ENCODE measurements at places on chromosomes 2 and 18. TPM values are rescaled to one million over a fixed set of nuclear protein-coding genes. Genes with fewer than 3 reads are reported as not detected.

Gene CD28
- 0.23 TPM for total RNA-seq

DNA sequence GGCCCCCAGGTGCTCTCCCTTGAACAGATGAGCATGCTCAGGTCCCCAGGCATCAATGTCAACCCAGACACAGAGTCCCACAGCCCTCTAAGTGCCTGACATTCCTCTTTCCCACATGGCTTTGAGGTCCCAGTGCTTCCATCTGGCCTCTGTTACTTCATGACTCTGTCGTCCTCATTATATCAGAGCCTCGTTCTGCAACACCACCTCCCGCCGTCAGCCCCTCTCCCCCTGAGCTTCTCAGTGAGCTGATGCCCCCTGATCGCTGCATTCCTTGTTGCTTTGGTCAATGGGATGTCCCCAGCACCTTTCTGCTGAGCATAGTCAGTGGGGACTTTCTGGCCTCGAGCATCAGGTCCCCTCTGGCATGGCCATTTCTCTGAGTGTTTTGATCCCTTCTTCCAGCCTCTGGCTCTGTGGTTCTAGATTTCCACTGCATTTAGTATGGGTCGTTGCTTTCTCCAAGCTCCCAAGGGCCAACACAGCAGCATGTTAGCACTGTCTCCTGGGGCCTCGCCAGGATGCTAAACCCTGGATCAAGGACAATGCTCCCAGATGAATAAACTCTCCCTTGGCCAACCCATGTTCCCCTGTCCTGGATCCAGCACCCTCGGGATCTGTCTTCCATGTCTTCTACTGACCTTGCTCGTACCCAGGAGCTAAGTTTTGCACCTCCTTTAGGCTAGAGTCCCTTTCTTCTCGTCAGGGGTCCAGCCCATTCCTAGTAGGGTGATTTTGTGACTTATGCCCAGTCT lies 143.2 kb upstream of the TWIST2 start:
- DNase-seq: no peak
- no peak overlapping the region for H3K4me3 ChIP-seq
- H3K36me3 ChIP-seq: no peaks in the 10 kb centered on the region

- H3K27me3 ChIP-seq: no peaks in the 10 kb centered on the region
- no peak overlapping the region for H3K27ac ChIP-seq
- H3K4me3 ChIP-seq: no peak overlapping the region
- no peaks in the 10 kb centered on the region for H3K4me1 ChIP-seq
Observed at GRCh38 chr2:178241844-178242551, 47.7 kb downstream of the OSBPL6 start.

DNA sequence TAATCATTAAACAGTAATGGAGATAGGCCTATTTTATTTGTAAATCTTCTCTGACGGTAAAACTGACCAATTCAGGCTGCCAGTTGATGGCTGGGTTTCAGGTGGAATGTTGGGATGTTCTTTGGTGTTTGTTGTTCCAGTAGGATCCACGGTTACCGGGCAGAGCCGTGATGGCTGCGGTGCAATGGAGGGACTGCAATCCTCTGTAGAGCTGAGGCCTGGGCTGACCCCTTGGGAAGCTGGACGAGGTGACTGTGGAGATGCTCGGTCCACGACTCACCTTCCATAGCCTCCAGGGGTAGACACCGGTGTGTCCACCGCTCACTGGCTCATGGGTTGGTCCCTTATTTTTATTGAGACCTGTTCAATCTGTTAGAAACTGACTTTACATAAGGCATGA lies 42.5 kb downstream of the ZNF519 start:
- no peak overlapping the region for H3K27ac ChIP-seq
- no peak for DNase-seq
- no peaks in the 10 kb centered on the region for H3K36me3 ChIP-seq
- H3K4me1 ChIP-seq: no peaks in the 10 kb centered on the region
- no peak overlapping the region for H3K4me3 ChIP-seq

DNA sequence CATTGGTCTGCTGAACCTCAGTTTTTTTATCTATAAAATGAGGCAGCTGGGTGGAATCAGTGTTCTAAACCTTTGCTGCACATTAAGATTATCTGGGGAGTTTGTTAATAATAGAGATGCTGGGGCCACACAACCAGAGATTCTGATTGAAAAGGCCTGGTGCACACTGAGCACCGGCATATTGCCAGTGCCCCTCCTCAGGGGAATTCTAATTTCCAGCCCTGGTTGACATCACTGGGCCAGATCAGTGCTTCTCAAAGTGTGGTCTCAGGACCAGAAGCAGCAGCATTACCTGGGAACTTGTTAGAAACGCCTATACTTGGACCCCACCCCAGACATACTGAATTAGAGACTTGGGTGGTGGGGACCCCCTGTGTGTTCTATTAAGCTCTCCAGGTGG lies 112.5 kb downstream of the SETBP1 start:
- H3K36me3 ChIP-seq: no peaks in the 10 kb centered on the region
- no peaks in the 10 kb centered on the region for H3K27me3 ChIP-seq
- peaks cover 4% of the 10 kb centered on the region for H3K4me1 ChIP-seq
- H3K27ac ChIP-seq: no peak overlapping the region

DNA sequence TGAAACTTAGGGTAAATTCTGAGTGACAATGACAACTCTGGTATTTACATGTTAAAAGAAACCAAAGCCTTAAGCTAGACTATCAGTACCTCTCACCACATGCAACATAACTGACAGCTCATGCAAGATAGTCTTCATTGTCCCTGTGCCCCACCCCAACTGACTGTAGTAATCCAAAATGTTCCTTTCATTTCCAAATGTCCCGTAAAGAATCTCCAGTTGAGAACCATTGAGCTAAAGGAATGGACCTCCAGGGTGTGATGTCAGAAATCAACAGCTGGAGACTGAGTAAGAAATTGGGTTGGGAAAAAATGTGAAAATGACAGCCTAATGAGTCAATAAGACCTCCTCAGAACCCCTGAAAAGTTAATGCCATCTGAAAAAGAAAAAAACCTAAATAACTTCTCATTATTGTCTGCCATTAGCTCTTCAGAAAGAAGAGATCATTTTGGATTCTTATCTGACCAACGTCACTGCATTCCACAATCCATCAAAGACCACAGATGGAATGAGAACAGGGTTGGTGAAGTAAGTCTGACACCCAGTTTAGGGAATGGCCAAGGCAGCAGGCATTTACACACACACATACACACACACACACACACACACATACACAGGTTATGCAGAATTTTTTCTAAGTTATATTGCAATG lies 51.7 kb upstream of the ACVR2A start:
- no peaks in the 10 kb centered on the region for H3K36me3 ChIP-seq
- no peak for DNase-seq
- H3K27me3 ChIP-seq: no peaks in the 10 kb centered on the region
- no peak overlapping the region for H3K27ac ChIP-seq

Gene ALK
- not detected for total RNA-seq

Gene RGPD3
- 0.21 TPM for total RNA-seq

DNA sequence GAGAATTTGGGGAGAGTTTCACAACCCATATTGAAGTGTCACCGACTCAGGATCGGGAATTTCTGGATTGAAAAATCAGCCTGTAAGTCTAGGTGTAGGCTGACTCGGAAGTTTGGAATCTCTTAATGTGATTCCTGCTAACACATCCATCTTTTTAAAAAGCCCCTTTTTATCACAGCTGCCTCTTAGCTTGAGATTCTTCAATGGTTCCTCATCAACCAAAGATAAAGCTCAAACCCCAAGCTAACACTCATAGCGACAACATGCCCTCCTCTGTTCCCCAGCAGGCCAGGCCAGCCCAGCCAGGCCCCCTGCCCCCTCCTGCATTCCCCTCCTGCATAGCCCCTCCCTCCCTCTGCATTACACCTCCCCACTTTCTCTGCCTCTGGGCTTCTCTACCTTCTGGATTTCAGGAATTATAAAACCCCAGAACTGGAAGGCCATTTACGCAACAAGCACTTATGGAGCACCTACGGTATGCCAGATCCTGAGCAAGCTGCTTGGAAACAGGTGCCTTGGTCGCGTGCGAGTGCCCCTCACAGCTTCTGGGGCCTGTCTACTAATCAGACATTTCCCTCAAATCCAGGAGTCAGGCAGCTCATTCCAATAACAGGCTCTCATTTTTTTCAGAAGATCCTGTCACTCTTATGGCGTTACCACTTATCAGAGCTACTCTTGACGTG lies 63.4 kb downstream of the EMX1 start:
- H3K27ac ChIP-seq: no peak overlapping the region
- DNase-seq: no peak
- no peaks in the 10 kb centered on the region for H3K27me3 ChIP-seq
- H3K4me3 ChIP-seq: no peak overlapping the region

- no peak overlapping the region for H3K4me3 ChIP-seq
- DNase-seq: no peak
- H3K27me3 ChIP-seq: no peaks in the 10 kb centered on the region
- no peak overlapping the region for H3K27ac ChIP-seq
Observed at GRCh38 chr2:53886406-53887280, 26.9 kb upstream of the GPR75 start.

- DNase-seq: no peak
- no peak overlapping the region for H3K4me3 ChIP-seq
- H3K4me1 ChIP-seq: peaks cover 36% of the 10 kb centered on the region
- H3K27ac ChIP-seq: peak overlapping the region; percentile 11
- no peaks in the 10 kb centered on the region for H3K27me3 ChIP-seq
Observed at GRCh38 chr2:224892574-224893204, 149.6 kb downstream of the DOCK10 start.

Gene GPBAR1
- total RNA-seq: 0.13 TPM

DNA sequence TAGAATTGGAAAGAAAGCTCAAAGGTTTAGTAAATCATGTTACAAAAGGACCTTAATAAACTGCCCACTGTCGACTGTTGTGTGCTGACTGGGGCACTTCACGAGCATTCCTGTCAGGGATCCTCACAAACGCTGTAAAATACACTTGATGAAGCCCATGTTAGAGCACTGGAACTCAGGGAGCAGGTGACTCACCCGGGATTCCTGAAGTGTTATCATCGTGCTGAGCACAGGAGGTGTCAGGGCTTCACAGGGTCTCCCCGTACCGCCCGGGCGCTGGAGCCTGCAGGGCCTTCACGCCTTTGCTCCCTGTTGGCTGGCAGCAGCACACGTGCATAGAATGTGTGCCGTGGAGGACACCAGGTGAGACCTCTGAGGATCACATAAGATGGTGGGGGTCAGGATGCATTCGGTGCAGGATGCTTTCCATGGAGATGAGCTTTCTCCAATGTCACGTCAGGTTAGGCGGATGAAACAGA lies 187.3 kb downstream of the SNTG2 start:
- no peak for DNase-seq
- no peak overlapping the region for H3K4me3 ChIP-seq
- H3K36me3 ChIP-seq: no peaks in the 10 kb centered on the region
- H3K27ac ChIP-seq: no peak overlapping the region

- peak overlapping the region; percentile 93 for H3K27ac ChIP-seq
- H3K4me3 ChIP-seq: 0 out of 2 replicates have a peak overlapping the region, but pooled peaks have one; percentile 14
- peak; percentile 71 for DNase-seq
- H3K4me1 ChIP-seq: peaks cover 64% of the 10 kb centered on the region
- H3K36me3 ChIP-seq: no peaks in the 10 kb centered on the region
Observed at GRCh38 chr2:171407030-171407675, 26.6 kb downstream of the METTL8 start.

Gene ID2
- total RNA-seq: 39.0 TPM

DNA sequence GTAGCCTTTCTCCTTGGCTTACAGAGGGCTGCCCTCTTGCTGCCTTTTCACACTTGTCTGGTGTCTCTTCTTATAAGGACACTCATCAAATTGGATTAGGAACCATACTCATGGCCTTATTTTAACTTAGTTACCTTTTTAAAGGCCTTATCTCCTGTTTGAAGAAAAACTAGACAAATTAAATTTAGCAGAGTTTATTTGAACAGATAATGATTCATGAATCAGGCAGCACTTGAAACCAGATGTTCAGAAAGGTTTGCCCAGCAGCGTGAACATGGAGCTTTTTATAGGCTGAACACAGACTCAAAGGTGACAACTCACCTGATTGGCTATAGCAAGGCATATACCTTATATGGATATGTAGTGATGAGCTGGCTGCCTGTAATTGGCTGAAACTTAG lies 238.0 kb downstream of the GULP1 start:
- no peak overlapping the region for H3K4me3 ChIP-seq
- no peaks in the 10 kb centered on the region for H3K36me3 ChIP-seq
- DNase-seq: no peak
- no peak overlapping the region for H3K27ac ChIP-seq
- no peaks in the 10 kb centered on the region for H3K4me1 ChIP-seq

DNA sequence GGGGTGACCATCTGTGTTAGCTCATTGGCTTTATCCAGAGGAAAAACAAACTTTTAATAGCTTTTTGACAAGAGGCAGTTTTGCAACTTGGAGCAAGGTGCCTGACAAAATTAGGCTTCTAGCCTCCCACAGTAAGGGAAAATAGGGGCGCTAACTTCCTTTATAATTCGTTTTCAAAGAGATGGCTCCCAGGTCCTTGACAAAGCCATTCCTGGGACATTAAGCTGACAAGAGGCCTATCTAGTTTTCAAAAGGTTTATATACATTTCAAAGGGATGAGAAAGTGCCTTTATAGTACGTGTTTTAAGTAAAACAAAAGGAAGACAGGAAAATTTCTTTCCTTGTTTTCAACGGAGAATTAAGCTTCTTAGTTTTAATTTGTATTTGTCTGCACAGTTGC lies 159.4 kb upstream of the GCFC2 start:
- H3K27me3 ChIP-seq: no peaks in the 10 kb centered on the region
- no peaks in the 10 kb centered on the region for H3K36me3 ChIP-seq
- no peaks in the 10 kb centered on the region for H3K4me1 ChIP-seq
- DNase-seq: no peak

Gene PCARE
- 0.08 TPM for total RNA-seq

DNA sequence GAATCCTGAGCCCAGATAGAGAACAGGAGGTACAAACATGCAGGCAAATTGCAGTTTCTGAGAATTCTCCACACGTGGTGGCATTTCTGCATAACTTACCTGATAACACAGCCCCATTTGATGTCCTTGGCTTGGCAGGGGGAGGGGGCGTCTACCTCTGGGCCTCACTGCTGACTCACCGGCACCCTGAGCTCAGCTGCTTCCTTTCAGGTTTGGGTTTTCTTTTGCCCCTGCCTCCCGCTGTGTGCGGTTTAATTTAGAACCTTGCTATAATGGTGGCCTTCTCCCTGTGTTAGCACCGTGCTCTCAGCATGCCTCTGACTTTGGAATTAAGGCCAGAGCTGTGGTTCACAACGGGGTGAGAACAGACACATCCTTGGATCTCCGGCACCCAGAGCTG lies 4.4 kb downstream of the CTIF start:
- no peaks in the 10 kb centered on the region for H3K4me1 ChIP-seq
- DNase-seq: no peak
- no peak overlapping the region for H3K4me3 ChIP-seq
- H3K36me3 ChIP-seq: no peaks in the 10 kb centered on the region
- H3K27ac ChIP-seq: no peak overlapping the region
- H3K27me3 ChIP-seq: no peaks in the 10 kb centered on the region
